T1000 (cell line): ENCODE measurements at places on chromosomes 2 and 18.

DNA sequence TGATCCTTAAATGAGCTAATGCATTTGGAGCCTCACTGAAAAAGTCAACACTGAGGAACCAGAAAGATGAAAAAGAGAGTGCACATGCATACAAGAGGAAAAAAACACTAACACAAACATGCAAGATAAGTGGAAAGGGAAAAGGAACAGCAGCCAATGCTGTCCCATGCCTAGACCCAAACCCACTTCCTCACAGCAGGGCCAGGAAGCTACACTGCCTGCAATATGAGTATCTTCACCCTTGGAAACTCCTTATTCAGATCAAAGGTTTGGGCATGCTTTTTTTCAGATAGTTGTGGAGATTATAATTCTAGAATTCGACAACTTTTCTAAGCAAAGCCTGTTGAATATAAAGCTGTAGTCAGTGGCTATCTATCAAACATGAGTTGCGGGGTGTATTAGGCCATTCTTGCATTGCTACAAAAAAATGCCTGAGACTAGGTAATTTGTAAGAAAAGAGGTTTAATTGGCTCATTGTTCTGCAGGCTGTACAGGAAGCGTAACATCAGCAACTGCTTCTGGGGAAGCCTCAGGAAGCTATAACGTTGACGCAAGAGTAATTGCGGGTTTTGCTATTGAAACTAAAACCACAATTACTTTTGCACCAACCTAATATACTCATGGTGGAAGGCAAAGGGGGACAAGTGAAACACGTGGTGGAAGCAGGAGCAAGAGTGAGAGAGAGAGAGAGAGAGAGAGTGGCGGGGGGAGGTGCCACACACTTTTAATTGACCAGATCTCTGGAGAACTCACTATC lies 138.2 kb downstream of the MBD2 start:
- no peak for DNase-seq

DNA sequence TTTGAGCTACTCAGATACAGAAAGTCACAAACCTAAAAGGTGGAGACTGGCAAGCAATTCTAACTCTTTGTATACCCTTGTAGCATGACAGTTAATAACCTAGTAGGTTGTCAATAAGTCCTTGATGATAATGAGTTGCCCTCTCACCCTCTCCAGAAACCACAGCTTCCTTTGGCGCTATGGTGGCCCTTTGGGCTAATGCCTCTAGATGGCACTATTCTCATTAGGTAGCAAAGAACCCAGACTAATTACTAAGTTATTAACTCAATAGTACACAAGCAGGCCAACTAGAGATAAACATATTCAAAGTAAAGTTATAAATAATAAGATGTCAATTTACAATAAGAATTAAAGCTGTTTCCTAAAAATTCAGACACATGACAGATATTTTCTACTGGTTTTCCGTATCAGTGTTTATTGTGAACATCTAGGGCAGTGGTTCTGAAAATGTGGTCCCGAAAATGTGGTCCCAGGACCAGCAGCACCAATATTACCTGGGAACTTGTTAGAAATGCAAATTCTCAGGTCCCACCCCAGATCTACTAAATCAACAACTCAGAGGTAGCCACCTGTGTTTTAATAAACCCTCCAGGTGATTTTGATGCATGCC lies 41.1 kb downstream of the LDAH start:
- no peak for DNase-seq

DNA sequence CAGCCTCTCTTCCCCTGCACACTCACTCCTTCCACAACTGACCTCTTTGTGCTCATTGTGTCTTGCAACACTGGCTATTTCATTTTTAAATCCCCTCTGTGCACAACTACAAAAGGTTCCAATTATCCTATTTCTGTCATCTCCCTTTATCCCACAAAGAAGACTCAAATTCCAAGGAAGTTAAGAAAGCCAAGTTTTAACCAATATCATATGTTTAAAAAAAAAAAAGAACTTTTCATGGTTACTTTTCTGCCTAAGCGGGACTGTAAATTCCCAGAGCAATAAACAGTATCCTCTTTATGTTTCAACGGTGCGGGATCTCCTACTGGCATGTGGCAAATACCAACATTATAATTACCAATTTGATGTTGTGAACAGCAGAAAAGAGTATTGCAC lies 83.8 kb downstream of the DOCK10 start:
- DNase-seq: no peak

GRCh38 chr2:144515696-144516410 lies 4.1 kb downstream of the ZEB2 start:
- no peak for DNase-seq
